Stimulated activated CD8-positive, alpha-beta memory T cell treated with anti-CD3 and anti-CD28 coated beads, Interleukin-12 subunit alpha, Interleukin-12 subunit beta, amount 100 ng/mL, for 1 hour (primary cell): ENCODE measurements at places on chromosomes 4 and X.
A peak's percentile ranks its signal among the peaks of the same experiment; 100 is the strongest.

- DNase-seq, result no peak
Observed at GRCh38 chr4:184016759-184017668, 111.9 kb downstream of the STOX2 start.

GRCh38 chr4:33149658-33150524 lies 2429.7 kb downstream of the PCDH7 start:
- no peak for DNase-seq

GRCh38 chr4:80201252-80202151 lies 4.2 kb downstream of the PRDM8 start:
- DNase-seq, result peak; percentile 47

- DNase-seq, result no peak
Observed at GRCh38 chr4:94036964-94037363, 170.7 kb upstream of the SMARCAD1 start.

DNA sequence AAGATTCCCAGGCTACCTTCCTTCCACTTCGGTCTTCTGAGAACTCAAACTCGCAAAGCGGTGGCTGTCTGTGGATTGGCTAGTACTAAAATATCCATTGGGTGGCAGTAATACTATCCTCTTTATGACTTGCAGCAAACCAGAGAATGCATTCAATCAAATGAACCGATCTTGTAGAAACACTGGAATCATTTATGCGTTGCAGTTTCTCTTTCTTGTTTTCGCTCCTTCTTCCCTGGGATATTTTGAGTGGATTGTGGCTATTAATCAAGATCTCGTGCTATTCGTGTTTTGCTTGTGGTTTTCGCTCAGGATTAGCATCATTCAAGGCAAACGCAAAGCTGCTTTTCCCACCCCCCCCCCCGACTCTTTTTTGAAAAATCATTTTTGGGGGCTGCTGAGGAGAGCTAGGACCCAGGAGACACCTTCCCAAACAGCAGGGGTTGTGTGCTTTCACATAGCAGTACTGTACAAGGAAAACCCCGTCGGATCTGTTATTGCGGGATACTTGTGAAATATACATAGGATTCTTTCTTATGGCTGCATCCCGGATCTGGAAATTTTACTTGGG lies at the start of gene IL1RAPL1:
Gene IL1RAPL1, plus strand, starts transcription at position 466 of the 571 bp plus-strand sequence.
- no peak for DNase-seq

DNA sequence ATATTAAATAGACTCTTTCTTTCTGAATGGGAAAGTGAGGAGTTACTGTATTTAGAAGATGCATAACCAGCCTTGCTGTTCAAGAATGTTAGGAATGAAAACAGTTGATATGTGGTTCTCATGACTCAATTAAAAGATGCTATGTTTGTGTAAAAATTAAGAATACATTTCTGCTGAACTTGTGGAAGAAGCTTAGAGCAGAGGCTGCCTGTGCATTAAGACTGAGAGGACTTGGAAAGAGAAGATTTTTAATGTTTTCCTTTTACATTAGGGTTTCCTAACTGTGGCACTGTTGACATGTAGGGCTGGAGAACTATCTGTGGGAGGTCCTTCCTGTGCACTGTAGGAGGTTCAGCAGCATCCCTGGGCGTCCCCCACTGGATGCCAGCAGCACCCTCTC lies 137.7 kb downstream of the GPR143 start:
- no peak for DNase-seq

DNA sequence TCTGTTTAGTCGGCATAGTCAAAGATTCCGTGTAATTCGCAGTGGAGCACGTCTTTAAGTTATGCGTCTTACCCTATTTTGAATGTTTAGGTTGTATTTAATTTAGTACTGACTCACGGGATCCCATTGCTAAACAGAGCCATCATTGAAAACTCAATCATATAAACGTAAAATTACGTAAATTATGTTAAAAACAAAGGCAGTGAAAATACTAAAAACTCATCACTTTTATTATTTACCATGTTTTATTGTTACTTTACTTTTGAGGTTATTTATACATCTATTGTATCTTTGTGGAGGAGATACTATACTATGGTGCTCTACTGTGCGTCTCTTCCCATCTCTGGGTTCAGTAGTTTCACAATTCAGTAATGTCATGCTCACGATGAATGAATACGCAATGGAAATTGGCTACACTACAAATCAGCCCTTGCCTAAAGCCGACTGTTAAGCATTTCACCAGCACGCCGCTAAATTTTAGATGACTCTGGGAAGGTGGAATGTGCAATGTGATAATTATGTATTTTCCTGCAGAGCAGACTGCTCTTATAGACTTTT lies 944 bp downstream of the FUNDC2 start:
- DNase-seq, result no peak

GRCh38 chr4:84099599-84099998 lies 399.5 kb downstream of the NKX6-1 start:
- DNase-seq, result no peak

DNA sequence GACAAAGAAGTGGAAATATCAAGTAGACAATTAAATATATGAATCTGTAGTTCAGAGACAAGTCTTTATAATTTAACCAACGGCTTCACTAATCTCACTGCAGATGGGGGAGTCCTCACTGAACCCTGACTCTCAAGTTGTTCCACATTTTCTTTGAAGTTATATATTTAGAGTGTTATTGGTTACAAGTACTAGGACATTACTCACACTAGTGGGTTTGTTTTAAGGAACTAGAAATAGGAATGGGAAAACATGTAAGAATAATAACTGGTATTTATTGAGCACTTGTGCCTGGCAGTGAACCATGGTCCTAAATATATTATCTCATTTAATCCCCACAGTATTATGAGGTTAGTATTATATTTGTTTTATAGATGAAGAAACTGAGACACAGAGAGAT lies 22.0 kb downstream of the MND1 start:
- no peak for DNase-seq

DNA sequence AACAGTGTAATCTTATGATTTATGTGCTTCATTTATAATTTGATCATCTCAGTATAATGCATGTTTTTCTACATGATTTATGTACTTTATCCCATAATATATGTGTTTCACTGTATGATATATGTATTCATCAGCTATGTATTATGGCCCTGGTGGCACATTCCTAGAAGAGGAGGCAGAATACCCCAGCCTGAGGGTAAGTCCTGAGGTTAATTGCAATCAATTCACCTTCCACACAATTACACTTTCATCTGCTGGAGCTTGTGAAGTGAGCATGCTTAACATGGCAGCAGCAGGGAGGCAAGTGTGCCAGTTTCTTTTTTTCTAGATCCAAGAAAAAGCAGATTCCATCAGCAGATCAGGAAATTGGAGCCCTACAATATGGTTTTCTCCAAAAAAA lies 81.2 kb downstream of the CXXC4 start:
- DNase-seq, result no peak

DNA sequence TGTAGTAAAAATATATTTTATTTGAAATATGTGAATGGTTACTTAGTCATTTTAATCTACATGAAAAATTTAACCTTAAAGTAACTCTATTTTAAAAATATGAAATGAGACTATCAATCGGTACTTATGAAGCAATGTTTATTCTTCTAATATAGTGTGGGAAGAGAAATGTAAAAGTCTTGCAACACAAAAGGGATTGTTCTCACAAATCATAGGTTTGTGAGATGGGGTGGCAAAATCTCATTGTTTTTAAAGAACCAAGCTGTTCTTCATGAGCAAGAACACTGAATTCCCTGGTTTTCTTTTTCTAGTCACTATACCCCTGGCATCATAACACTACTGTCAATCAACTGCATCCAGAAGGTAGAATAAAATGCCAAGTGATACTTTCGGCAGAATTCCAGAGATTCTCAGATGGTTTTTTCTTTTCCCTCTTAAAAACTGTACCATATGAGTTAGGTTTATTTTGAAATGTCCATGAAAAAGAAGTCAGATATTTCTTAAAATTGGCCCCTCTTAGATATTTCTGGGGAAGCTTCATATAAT lies 52.2 kb downstream of the SNCA start:
- DNase-seq, result no peak

- DNase-seq, result no peak
Observed at GRCh38 chr4:20684852-20685763, 15.2 kb upstream of the PACRGL start.

DNA sequence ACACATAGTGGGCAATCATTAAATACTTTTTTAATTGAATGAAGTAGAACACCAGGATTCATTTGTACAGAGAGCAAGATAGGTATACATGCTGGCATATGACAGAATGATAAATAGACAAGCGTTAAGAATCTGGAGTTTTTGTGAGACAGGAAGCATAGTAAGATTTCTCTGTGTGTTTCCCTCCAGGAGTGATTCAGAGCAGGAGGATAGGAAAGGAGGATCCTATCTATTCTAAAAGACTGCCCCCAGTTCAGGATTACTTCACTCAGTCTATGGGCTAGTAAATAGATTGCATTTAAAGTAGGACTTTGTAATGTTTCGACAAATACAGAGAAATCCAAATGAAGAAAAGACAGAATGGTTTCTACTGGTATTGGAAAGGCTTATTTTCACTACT lies 423.7 kb downstream of the PDGFC start:
- DNase-seq, result no peak

DNA sequence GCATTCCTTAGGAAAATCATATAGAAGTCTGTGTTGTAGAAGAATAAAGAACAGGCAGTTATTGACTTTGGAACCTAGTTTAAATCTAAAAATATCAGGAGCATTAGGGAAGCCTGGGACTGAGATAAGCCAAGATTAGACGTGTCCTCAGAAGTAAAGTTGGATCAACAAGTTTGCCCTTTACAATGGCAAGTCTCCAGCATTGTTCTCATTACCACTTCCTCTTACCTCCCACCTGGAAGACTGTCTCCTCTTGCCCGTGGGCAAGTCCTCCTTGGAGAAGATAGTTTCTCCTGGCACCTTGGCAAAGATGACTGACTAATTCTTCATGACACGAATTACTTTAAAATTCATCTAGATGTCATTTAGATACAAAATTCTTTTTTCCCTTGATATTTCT lies 37.8 kb downstream of the CNKSR2 start:
- DNase-seq, result no peak

GRCh38 chrX:13669246-13669737 lies 16.4 kb downstream of the TCEANC start:
- no peak for DNase-seq

DNA sequence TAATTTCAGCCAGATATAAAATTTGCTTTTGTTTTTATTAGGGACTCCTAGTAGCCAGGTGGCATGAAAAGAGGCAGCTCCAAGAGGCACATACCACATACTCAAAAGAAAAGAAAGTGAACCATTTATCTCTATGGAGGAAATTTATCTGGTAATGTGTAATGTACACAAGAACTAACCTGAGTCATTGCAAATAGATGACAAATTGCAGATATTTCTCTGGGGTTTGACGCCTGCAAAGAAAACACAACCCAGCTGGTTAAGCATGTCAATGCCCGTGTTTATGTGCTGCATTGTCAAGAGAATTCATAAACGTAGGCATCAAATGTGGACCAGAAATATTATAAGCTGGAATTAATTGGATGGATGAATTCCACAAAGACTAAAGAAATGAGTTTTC lies 46.9 kb upstream of the PHKA2 start:
- no peak for DNase-seq

GRCh38 chrX:37371578-37371991 lies 22.4 kb downstream of the PRRG1 start:
- DNase-seq, result no peak

- no peak for DNase-seq
Observed at GRCh38 chr4:10732235-10732913, 47.8 kb upstream of the CLNK start.

- DNase-seq, result no peak
Observed at GRCh38 chrX:154333837-154334271, 38.3 kb downstream of the TKTL1 start.

DNA sequence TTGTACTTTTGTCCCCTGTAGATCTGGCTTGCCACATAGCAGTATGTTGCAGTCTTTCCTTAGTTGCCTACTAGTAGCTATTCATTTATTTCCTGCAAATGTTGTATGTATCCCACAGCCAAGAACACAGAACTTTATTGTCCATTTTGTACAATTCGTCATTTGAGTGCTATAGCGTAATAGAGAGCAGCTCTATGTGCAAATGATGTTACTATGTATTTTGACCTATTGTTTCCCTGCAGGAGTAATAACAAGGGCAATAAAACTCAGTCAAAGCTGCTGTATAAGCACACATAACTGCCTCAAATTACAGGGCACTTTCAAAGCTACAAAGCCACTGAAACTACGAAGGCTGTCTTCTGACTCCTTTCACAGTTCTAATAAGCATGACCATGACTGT lies 48.1 kb downstream of the NRK start:
- no peak for DNase-seq

DNA sequence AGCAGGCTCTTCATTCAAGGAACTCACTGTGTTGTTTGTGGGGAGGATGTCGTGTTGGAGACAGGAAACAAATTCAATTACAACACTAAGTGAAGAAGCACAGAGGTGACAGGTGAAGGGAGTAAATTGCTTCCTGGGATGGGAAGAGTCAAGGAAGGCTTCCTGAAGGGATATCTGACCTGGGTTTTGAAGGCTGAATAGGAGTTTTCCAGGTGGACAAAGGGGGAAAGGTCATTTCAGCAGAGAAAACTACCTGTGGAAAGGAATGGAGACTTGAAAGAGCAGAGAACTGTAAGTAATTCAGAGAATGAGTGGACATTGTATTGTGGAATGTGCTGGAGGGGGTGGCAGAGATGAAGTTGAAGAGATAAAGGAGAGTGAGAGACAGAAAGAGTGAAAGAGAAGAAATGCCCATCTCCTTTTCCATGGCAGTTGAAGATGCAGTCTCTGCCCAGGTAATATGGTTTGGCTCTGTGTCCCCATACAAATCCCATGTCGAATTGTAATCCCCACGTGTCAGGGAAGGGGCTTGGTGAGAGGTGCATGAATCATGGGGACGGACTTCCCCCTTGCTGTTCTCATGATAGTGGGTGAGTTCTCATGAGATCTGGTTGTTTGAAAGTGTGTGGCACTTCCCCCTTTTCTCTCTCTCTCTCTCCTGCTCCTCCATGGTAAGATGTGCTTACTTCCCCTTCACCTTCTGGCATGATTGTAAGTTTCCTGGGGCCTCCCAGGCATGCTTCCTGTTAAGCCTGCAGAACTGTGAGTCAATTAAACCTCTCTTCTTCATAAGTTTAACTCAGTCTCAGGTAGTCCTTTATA lies 205.7 kb upstream of the BCOR start:
- DNase-seq, result no peak

DNA sequence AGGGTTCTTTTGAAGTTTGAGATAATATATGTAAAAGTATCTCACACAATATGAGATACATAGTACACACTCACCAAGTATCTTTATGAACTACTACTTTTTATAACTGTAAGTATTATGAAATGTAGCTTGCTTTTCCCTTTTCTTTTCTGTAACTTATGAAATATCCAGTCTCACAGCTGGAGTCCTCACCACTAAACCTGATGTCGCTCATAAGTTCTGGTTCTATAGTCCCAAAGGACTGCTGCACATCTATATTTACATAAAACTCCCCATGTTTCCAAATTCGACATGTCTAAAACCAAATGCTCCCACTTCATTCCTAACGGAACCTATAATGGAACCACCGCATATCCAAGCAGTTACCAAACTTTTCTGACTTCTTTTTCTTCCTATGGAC lies 186.5 kb upstream of the SLC7A11 start:
- DNase-seq, result no peak
